ENCODE measurements at places on chromosomes 7 and 10.

GRCh38 chr10:112797197-112797596 lies 152.8 kb upstream of the TCF7L2 start:
- no peak for DNase-seq

- no peak for DNase-seq
These were observed 877.6 kb upstream of the AUTS2 start for GRCh38 chr7:68720697-68721096.

DNA sequence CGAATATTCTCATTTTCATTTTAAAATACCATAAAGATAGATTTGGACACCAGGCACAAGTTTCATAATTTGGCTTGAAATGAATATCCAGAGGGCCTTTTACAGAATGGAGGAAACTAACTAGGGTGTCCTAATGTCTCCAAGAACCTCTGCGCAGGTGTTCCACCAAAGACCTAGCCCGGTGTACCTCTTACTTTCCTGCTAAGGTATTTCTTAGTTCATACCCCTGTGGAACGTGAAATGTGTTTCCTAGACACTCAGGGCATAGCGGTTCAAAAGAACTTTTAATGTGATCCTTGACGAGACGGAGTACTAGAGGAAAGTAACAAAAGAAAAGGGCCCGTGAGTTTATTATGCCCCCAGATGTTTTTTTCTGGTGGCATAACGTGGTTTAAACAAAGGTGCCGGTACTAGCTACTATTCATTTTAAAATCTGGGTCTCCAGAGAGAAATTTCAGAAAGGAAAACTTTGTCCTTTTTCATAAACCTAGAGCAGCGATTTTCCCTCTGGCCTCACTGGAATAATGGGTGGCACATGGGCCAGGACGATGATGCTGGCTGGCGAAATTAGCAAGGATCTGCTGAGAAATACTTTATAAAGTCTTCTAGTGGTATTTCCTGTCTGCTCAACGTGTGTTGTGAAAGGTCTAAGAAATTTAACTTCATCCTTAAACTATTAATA lies 1.4 kb downstream of the APBB1IP start:
- DNase-seq, result no peak

GRCh38 chr10:393106-393745 lies 258.0 kb downstream of the ZMYND11 start:
- DNase-seq, result no peak

- DNase-seq, result no peak
These were observed 44.0 kb downstream of the ZNRF2 start for GRCh38 chr7:30328381-30328780.

All from NCI-H524 treated with DMSO at 0.1 percent for 48 hours (cell line).